Pancreas (tissue), 10 donors: ENCODE measurements at places on chromosomes 13 and 19. TPM values are rescaled to one million over a fixed set of nuclear protein-coding genes. Genes with fewer than 3 reads are reported as not detected.

- H3K36me3 ChIP-seq = no peaks in the 10 kb centered on the region
- H3K27ac ChIP-seq = no peak overlapping the region
- no peak for DNase-seq
- peaks cover 5% of the 10 kb centered on the region for H3K4me1 ChIP-seq
- H3K27me3 ChIP-seq = no peaks in the 10 kb centered on the region
- no peak overlapping the region for H3K4me3 ChIP-seq
Observed at GRCh38 chr13:99661791-99662190, 160.5 kb downstream of the TM9SF2 start.

DNA sequence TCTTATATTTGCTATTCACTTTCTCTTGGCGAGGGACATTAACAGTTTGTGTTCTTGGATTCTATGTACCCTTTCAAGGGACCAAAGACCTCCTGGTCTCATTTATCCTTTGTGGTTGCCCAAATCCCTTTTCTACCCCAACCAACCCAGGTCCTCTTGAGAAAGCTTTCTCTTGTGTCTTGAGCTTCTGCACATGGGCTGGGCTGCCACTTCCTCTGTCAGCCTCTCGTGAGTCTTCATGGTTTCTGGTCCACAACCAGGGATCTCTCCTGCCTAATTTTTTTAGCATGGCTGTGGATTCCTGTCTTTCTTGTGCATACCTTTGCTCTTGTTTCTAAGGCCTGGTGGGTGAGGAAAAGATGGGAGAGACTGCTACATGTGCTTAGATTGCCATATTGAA, 14.9 kb downstream of the TIMM13 start:
- no peaks in the 10 kb centered on the region for H3K27me3 ChIP-seq
- H3K4me1 ChIP-seq = no peaks in the 10 kb centered on the region
- no peak overlapping the region for H3K4me3 ChIP-seq
- no peak overlapping the region for H3K27ac ChIP-seq

DNA sequence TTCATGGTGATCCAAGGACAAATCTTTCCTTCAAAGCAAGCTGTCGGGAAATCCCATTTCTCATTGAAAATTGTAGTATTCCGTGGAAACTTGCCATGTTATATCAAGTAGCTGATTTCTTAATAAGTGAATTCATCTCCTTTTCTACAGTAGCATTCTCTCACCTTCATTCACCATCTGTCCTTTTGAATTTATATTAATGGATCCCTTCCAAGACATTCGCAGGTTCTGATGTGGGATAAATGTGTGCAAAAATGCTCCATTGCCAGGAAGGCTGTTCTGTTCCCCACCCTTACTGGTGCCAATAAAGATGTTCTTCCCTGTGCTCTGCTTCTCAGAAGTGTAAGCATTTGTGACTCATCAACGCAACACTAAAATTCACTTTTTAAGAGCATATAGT, 36.2 kb downstream of the AMER2 start:
- H3K27ac ChIP-seq = no peak overlapping the region
- H3K27me3 ChIP-seq = no peaks in the 10 kb centered on the region
- no peak for DNase-seq
- no peak overlapping the region for H3K4me3 ChIP-seq
- no peaks in the 10 kb centered on the region for H3K36me3 ChIP-seq

- DNase-seq = no peak
- H3K27me3 ChIP-seq = no peaks in the 10 kb centered on the region
- H3K4me1 ChIP-seq = no peaks in the 10 kb centered on the region
- no peak overlapping the region for H3K4me3 ChIP-seq
Observed at GRCh38 chr13:99875391-99875790, 96.2 kb downstream of the ZIC5 start.

DNA sequence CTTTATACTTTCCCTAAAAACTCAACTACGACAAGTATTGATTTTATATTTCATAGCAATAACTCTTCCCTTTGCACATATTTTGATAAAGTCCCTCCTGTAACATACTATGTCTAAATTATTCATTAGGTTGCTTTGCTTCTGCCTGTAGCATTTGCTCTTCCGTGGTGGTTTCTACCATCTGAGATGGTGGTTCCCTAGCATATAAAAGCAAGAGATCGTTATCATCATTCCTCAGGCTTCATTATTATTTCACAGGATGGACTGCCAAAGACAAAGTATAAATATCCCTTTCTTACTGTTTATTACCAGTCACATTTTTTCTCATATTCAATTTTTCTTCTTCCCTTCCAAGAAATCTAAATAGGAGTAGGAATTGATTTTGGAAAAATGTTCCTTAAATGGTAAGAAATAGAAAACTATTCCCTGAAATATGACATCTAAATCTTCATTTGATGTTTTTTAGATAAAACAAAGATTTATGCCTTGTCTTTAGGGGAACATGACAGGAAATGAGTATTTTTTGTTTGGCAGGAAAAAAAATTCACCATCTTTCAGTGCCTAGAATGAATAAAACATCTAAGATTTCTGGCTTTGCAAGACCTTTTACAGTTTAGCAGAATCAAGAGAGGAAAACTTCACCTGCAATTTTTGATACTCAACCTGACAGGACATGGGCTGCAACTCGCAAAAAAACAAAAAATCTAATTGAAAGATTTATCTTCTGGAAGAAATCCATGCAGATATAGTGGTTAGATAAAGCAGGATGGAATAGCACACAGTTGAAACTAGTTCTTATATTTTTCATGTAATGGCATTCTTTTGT, 340.0 kb downstream of the SPRY2 start:
- no peaks in the 10 kb centered on the region for H3K4me1 ChIP-seq
- H3K36me3 ChIP-seq = no peaks in the 10 kb centered on the region
- no peak overlapping the region for H3K4me3 ChIP-seq
- no peak for DNase-seq

Gene ZBTB32
- total RNA-seq = not detected

Gene TSSK6
- total RNA-seq = 1.1 TPM

Gene ADM5
- 0.72 TPM for total RNA-seq

Gene TLE5
- total RNA-seq = 189 TPM

Gene RASIP1
- 9.6 TPM for total RNA-seq

Gene KL
- 1.1 TPM for total RNA-seq

DNA sequence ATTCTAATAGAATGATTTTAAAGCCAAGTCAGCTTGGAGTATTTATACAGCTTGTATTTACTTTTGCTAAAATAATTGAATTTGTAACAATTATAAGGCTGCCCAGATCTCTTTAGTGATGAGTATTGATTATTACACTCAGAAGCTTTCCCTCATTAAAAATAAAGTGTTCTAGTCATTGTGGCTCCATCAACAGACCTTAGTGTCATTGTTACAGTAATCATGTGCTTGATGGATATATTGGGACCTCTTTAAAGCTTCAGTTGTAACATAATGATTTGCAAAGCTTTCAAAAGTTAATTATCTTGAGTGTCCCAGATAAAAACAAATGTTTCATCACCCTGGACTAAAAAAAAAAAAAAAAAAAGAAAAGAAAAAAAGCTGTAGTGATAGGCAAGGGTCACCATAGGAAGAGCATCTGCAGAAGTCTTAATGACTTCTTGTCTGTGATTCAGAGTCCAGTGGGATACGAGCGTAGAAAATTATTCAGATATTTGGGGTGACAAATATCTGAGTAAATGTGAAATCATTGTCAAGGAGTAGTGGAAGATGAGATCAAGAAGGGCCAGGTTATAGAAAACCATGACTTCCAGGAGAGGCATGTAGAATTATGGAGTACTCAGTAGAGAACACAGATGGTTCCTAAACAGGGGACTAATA, 369.6 kb downstream of the DCT start:
- DNase-seq = no peak
- H3K27me3 ChIP-seq = no peaks in the 10 kb centered on the region
- no peak overlapping the region for H3K4me3 ChIP-seq
- no peaks in the 10 kb centered on the region for H3K36me3 ChIP-seq
- no peaks in the 10 kb centered on the region for H3K4me1 ChIP-seq
- H3K27ac ChIP-seq = no peak overlapping the region

GRCh38 chr19:46080561-46080960, 39.8 kb upstream of the IGFL4 start:
- H3K4me3 ChIP-seq = no peak overlapping the region
- H3K27ac ChIP-seq = no peak overlapping the region
- peaks cover 11% of the 10 kb centered on the region for H3K27me3 ChIP-seq
- no peak for DNase-seq

DNA sequence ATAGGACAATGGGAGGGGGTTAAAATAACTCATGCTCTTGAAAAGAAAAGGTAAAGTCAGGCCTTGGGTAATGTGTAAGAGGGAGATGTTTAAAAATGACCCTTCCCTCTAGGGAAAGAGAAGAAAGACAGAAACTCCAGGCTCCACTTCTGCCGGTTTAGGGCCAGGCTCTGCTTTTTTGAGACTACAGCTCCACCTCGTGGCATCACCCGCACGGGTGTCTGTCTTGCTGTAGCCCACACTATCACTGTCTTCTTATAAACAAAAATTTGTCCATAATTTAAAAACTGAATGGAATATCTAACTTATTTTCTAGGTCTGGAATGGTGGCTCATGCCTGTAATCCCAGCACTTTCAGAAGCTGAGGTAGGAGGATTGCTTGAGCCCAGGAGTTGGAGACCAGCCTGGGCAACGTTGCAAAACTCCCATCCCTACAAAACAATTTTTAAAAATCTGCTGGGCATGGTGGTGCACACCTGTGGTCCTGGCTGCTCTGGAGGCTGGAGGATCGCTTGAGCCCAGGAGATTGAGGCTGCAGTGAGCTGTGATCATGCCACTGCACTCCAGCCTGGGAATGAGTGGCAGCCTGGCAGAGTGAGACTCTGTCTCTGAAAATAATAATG, 65.1 kb upstream of the GTF3A start:
- H3K4me3 ChIP-seq = no peak overlapping the region
- H3K27me3 ChIP-seq = no peaks in the 10 kb centered on the region
- no peak overlapping the region for H3K27ac ChIP-seq
- DNase-seq = peak; percentile 71
- peaks cover 5% of the 10 kb centered on the region for H3K4me1 ChIP-seq

Gene IZUMO2
- total RNA-seq = not detected

GRCh38 chr13:78998630-78999315, 339.8 kb upstream of the OBI1 start:
- H3K4me1 ChIP-seq = no peaks in the 10 kb centered on the region
- no peak overlapping the region for H3K4me3 ChIP-seq
- H3K36me3 ChIP-seq = no peaks in the 10 kb centered on the region
- no peak overlapping the region for H3K27ac ChIP-seq
- no peaks in the 10 kb centered on the region for H3K27me3 ChIP-seq

DNA sequence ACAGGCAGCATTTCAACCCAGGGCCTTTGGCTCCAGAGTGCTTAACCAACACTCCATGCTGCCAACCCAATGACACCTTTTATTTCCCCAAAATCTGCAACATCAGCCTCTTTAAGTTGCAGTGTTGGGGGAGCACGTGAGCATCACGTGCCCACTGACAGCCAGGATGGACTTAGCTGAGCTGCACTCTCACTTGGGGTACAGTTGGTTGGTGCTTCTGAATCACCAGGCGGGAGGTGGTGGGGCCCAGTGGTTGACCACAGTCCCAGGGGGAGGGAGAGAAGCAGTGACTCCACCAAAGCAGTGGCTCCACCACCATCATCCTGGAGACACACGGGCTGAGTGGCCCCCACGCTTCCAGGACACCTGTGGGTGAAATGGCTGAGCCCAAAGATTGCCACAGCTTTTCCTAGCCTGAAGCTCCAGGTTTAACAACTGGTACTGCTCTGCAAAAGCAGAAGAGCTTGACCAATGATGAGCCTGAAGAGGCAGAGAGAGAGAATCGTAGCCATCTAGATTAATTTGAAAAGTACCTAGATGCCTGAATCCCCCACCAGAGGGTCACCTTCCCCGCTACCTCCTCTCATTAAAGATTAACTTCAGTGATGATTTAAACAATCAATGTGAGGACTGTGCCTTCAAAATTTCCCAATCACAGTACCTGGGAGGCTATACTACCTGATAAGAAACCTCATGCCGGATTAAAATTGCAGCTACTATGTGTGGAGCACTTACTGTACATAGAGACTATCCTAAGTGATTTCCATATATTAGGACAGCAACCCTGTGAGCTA, 193.8 kb downstream of the FOXO1 start:
- no peak overlapping the region for H3K27ac ChIP-seq
- H3K27me3 ChIP-seq = no peaks in the 10 kb centered on the region
- DNase-seq = no peak
- H3K4me3 ChIP-seq = no peak overlapping the region

Gene EDNRB
- total RNA-seq = 5.1 TPM

DNA sequence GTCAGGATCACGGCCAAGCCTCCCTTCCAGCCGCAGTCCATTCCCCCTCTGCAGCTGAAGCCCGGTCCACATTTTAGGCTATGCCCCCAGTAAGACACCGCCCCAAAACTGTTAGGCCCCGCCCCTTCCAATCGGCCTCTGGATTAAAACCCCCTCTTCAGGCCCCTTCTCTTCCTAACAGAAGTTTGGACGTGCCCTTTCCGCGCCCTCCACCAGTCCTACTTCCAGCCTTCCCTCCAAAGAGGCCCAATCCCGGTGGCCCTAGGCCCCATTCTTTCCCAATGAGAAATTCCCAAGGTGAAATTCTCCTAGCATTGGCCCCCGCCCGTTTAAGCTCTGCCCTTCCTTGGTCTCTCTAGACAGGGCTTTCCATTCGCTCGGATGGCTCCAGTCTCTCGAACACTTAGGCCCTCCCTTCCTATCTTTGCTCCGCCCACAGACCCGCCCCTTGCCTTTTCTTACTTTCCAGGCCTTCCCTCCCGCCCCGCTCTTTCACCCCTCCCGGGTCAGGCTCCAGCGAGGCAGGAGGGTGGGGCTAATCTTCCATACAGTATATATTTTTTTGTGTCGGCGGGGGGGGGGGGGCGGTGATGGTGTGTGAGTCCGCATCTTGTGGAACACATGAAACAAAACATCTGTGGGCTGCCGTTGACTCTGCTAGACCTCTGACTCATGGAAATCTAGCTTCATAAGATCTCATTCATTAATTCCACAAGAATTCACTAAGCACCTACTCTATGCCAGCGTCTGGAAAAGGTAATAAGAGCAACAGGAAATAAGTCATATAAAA, 13.6 kb downstream of the LTBP4 start:
- H3K27me3 ChIP-seq = no peaks in the 10 kb centered on the region
- H3K27ac ChIP-seq = no peak overlapping the region
- peak; percentile 51 for DNase-seq
- no peaks in the 10 kb centered on the region for H3K4me1 ChIP-seq

- DNase-seq = no peak
- no peaks in the 10 kb centered on the region for H3K36me3 ChIP-seq
- H3K27ac ChIP-seq = no peak overlapping the region
- no peak overlapping the region for H3K4me3 ChIP-seq
- H3K27me3 ChIP-seq = no peaks in the 10 kb centered on the region
- peaks cover 30% of the 10 kb centered on the region for H3K4me1 ChIP-seq
Observed at GRCh38 chr13:75418997-75419396, 63.0 kb downstream of the TBC1D4 start.

- H3K36me3 ChIP-seq = no peaks in the 10 kb centered on the region
- H3K4me1 ChIP-seq = peaks cover 13% of the 10 kb centered on the region
- H3K4me3 ChIP-seq = no peak overlapping the region
- no peaks in the 10 kb centered on the region for H3K27me3 ChIP-seq
Observed at GRCh38 chr19:6087074-6087571, 23.2 kb downstream of the RFX2 start.

Gene OR7D2
- not detected for total RNA-seq

Gene HCN2
- total RNA-seq = 0.22 TPM

- H3K4me3 ChIP-seq = no peak overlapping the region
- no peaks in the 10 kb centered on the region for H3K36me3 ChIP-seq
- peak; percentile 11 for DNase-seq
- no peak overlapping the region for H3K27ac ChIP-seq
- H3K27me3 ChIP-seq = no peaks in the 10 kb centered on the region
Observed at GRCh38 chr13:114087430-114087829, 45.0 kb downstream of the RASA3 start.
